Adrenal gland (tissue), 19 donors: ENCODE measurements at places on chromosomes 2 and 18.

GRCh38 chr2:173076581-173077345, 1.1 kb downstream of the MAP3K20 start:
- DNase-seq = no peak

DNA sequence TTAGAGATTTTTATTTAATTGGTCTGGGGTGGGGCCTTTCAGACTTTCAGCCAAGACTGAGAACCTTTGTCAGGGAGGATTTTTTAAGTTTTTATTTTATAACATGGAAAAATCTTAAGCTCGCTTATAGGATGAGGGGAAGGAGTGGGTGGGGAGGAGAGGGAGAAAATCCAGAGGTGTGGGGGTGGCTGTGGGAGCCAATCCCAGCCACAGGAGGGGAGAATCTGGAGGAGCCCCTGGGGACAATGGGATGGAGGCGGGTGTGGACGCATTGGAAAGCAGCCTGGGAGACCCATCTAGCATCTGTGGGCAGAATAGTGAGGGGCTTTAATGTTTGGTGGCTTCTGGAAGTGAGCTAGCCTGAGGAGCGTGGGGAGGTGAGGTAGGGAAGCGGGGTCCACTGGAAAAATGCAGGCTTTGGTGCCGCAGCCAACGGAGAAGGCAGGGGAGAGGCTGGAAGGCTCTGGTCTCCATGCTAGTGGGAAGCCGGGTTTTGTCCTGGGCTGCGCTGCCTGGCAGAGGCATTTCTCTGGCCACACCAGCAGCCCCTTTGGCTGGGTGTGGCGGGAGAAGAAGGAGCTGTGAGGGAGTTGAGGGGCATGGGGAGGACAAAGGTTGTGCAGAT, 11.5 kb upstream of the INPP5D start:
- DNase-seq = no peak

DNA sequence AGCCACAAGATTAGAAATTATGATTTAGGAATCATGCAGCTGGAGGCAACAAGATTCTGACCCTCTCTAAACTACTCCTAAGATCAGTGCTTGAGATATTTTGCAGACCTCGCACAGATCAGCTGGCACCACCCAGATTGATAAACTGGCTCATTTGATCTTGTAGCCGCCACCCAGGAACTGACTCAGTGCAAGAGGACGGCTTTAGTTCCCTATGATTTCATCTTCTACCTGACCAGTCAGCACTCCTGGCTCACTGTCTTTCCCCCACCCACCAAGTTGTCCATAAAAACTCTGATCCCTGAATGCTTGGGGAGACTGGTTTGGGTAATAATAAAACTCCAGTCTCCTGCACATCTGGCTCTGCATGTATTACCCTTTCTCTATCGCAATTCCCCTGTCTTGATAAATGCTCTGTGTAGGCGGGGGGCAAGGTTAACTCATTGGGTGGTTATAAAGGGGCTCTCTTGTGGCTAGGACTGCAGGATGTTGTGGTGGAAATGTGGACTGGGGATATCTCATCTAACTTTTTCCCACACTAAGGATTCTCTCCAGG, 96.1 kb downstream of the ARL6IP6 start:
- no peak for DNase-seq

GRCh38 chr2:144796936-144797335, 277.0 kb upstream of the ZEB2 start:
- DNase-seq = no peak

DNA sequence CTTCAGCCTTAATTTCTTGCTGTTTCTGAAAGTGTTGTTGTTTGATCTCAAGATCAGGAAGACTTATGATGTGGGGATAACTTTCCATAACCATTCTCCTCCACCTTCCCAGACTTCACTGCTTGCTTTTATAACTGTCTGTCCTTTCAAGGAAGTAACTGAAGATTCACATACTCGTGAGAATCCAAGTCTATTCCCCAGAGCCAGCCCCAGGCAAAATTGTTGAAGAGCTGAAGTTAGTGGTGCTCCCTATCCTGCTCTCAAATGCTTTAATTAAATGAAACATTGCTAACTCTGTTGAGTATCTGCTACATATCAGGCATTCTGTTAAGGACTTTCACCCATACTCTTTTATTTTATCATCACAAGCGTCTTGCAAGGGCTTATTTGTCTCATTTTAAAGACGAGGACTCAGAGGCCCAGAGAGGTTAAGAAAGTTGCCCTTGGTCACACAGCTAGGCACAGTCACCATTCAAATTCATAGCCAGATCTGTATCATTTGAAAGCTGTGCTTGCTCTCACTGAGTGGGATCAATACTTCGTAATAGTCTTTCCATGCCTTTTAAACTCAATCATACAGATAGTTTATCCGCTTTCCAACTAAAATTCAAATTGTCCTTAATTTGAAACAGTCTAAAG, 189.8 kb upstream of the TCF4 start:
- no peak for DNase-seq

GRCh38 chr2:199322151-199322550, 135.6 kb downstream of the SATB2 start:
- no peak for DNase-seq

GRCh38 chr2:17736989-17737388, 16.6 kb downstream of the SMC6 start:
- DNase-seq = no peak

GRCh38 chr18:23710946-23711345, 21.7 kb downstream of the LAMA3 start:
- DNase-seq = no peak

- no peak for DNase-seq
These were observed 68.8 kb upstream of the KCTD1 start for GRCh38 chr18:26617151-26617554.

- no peak for DNase-seq
These were observed 26.0 kb downstream of the PTPN2 start for GRCh38 chr18:12857991-12858544.

- no peak for DNase-seq
These were observed 196.4 kb upstream of the ACVR2A start for GRCh38 chr2:147648471-147648870.
